ENCODE measurements at places on chromosomes 7 and 10.

- no peak for DNase-seq
Observed at GRCh38 chr7:27154901-27155815, 1.3 kb downstream of the HOXA7 start.

DNA sequence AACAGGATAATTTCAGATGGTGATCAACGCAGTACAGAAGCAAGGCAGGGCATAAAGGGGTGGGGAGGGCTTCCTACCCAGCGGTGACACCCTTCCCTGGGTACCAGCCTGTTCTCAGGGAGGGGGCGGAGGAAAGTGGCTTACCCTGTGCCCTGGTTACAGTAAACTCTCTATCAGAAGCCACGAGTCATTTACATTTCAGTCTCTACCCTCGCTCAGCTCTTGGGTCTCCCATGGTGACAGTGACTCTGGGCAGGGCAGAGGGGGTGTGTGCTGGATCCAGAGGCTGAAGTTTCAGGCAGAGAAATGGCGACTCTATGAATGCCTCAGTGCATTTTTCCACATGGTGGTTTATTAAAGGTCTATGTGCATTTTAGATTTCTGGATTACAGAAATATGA lies 107.0 kb downstream of the ADARB2 start:
- DNase-seq: no peak

DNA sequence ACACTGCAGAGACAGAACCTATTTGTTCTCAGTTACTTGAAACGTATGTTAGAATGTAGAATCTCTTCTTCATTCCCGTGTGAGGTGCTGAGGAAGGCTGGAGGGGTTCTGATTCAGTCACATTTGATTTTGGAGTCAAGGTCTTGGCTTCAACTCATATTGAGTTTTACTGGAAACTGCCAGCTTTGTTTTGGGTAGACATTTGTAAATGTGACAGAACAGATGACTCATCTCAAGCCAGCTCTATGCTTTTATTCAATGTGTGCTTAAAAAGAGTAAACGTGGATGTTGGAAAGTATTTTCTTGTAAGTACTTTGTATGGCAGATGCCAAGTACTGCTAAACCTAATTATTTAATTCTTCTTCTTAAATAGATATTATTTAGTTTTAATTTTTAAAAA lies 780.8 kb upstream of the C7orf33 start:
- no peak for DNase-seq

GRCh38 chr7:141265668-141266067 lies 191.8 kb downstream of the TMEM178B start:
- no peak for DNase-seq

DNA sequence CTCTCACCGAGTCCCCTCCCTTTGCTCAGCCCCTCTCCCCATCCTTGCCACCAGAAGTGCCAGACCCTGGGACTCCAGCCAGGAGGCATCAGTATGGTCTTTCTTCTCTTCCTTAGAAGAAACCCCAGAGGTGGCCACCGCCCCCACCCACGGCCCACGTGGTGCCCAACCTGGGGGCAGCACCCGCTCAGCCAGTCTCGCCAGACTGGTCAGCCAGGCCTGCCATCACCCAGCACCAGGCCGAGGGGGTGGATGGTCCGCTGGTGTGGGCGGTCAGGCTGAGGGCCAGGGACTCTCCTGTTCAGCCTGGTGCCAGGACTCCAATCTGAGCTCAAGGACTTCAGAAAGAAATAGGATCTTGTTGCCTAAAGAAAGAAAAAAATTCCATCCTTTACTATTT lies 5.8 kb upstream of the CLDN4 start:
- no peak for DNase-seq

- DNase-seq: no peak
Observed at GRCh38 chr7:44555350-44555749, 14.2 kb upstream of the NPC1L1 start.
